ENCODE measurements at places on chromosomes 6 and 20.

- no peak for DNase-seq
Measured at GRCh38 chr6:44230034-44230675, 6.8 kb downstream of the SLC29A1 start.

GRCh38 chr20:17611290-17611539 lies 41.3 kb downstream of the DSTN start:
- DNase-seq, result no peak

DNA sequence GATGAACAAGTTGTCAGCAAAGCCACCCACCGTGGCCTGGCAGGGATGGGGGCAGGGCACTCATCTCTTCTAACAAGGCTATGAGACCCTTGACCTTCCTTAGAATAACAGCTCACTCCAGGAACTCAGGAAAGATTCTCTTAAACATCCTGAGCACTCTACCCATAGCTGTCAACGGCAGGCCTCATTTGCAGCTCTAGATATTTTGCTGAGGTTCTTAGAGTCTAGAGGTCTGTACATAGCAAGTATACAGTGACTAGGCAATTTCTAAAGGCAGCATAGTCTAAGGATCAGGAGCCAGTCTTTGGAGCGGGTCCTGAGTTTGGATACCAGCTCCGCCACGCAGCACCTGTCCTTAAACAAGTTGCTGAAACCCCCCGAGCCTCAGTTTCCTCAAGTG lies 11.7 kb downstream of the TRERF1 start:
- no peak for DNase-seq

DNA sequence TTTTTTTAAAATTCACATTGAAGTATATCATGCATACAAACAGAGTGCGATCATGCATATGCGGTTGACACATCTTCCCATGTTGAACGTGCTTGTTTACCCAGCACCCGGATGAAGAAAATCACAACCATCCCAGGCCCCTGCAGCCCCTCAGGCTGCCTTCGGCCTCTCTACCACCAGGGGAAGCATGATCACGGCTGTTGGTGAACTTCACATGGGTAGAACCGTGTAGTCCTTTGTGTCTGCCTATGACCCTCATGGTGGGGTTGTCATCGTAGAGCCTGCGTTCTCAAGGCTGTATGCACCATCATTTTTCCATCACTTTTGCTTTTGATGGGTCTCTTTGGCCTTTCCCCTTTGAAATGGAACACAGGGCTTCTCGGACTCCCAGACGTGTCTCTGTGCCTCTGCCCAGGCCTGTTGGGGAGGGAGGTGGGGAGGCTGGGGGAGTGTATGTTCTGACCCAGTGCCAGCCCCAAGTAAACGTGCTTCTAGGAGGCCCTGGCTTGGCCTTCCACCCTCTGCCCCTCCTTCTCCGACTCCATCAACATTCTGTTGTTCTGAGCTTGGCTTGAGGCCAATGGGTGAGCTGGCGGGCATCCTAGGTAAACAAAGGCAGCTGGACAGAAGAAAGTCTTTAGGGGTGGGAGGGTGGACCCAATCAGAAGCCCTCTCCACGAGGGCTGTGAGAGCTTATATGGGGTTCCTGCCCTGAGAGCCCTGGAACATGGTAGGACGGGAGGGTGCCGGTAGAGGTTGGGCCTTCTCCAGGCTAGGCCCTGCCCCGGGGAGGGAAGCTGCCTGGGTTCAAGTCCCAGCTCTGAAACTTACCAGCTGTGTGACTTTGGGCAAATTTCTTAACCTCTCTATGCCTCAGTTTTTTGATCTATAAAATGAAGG lies 39.7 kb downstream of the TGM2 start:
- no peak for DNase-seq

DNA sequence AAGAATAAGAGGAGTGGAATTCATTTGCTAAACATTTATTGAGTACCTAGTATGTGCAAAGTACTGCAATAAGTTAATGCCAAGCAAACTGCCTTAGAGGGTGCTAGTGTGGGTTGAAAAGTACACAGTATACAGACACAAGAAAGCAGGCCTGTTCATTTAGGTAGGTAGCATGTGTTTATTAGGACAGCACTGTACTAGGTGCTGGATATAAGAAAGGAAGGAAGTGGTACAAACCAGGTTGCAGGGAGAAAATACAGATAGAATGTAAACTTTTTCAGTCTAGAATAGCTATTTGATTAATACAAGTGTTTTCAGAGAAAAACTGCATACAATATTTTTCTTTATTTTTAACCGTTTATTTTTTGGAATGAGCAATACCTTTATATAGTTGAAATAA lies 68.1 kb downstream of the PHF20 start:
- DNase-seq, result no peak

DNA sequence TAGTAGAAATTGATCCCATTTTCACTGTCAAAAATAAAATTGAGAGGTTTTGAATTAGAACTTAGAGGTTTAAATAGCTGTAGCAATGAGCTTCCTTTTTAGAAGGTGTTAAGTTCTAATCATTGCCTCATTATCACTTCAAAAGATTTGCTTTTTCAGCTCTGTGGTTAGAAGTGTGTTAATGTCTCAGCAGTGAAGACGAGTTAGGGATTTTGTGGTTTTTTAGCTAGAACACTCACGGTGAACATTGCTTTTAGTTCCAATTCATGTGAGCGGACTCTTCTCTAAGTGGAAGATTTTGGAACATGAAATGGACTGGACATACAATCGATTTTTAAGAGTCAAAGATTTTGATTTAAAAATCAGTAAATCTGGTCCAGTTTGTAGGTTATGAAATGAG lies 12.7 kb upstream of the IFNGR1 start:
- peak; percentile 27 for DNase-seq

- peak; percentile 93 for DNase-seq
Measured at GRCh38 chr6:43887906-43888683, 118.1 kb downstream of the VEGFA start.

DNA sequence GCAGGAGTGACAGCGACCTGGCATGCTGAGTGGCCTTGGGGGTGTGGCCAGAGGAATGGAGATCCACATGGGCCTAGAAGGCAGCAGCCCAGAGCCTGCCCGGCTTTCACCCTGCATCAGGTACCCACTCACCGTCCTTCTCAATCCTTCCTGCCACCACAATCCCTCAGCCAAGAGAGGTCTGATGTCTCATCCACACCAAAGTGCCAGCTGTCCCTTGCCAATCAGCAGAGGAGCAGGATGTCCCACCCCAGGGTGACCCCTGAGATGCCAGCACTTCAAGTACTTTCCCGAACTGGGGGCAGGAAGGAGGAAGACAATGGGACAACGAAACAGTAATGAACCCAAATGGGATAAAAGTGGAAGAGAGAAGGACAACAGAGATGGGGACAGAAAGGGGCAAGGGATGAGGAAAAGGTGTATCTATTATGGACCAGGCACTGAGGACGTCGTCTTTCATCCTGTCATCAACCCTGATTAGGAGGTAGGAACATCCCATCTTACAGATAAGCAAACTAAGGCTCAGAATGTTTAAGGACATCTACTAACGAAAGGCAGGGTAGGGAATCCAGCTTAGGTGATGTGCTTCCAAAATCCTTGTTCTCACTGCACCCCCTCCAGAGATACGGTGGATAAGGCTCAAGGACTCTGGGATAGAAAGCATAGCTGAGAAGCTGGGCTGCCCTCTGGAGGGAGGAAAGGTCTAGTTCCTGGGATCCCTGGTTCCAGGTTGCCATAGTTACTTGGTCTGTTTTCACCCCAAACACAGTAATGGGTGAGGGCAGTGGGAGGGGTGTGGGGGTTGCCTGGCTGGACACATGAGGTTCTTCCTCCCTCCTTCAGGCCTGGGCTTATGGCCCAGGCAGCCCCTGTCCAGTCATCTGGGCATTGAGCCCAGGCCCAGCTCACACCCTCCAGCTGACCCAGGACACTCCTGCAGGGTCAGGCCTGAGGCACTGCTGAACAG lies 4.5 kb upstream of the TNXB start:
- peak; percentile 37 for DNase-seq
